Activated CD8-positive, alpha-beta T cell treated with anti-CD3 and anti-CD28 coated beads, Interleukin-2, amount 10 ng/mL, durations not matched to agents 7 days and 5 days (primary cell): ENCODE measurements at places on chromosomes 2 and 18.

DNA sequence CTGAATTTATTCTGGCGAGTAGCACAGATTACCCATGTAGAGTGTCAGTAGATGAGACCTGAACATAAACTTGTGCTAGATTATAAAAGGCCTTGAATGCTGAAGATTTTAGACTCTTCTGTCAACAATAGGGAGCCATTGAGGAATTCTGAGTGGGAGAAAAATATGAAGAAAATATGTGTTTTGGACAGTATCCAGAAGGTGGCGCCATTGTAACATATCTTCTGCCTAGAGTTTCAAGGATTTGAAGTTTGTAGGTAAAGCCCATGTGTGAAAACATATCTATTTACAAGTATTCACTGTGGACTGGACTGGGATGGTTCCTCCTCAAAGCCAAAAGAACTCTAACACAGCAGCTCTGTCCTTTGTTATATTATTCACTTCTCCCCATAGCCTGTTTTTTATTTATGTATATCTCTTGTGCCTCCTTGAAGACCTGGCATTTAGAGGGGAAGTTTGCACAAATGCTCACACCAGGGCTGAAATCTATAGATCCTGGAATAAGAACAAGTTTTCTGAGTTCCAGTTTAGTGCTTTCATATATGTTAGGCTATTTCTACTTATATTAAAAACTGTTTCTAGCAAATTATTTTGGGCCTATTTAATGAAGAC lies 124.9 kb downstream of the RDH14 start:
- DNase-seq = peak; percentile 37

- no peak for DNase-seq
These were observed 100.3 kb downstream of the FEZ2 start for GRCh38 chr2:36497570-36498163.

GRCh38 chr2:43874776-43875451 lies 36.1 kb downstream of the ABCG8 start:
- DNase-seq = no peak

DNA sequence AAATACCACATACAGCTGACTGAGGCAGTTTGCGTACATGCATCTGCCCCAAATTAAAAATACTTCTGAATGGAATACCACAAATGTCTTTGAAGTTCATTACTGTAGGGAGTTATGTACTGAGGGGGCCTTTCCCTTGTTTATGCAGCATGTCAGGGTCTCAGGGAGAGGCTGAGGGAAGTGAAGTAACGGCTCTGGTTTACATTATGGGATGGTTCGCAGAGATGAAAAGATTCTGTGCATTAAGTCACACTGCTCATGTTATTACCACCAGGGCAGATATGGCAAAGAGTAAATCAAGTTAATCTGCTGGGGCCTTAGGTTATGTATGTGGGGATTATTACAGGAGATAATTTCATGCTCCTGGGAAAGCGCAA lies 385.9 kb upstream of the RND3 start:
- no peak for DNase-seq

GRCh38 chr2:227153307-227153706 lies 10.7 kb downstream of the COL4A4 start:
- no peak for DNase-seq

- DNase-seq = no peak
These were observed 28.4 kb downstream of the DSG2 start for GRCh38 chr18:31526374-31526773.

DNA sequence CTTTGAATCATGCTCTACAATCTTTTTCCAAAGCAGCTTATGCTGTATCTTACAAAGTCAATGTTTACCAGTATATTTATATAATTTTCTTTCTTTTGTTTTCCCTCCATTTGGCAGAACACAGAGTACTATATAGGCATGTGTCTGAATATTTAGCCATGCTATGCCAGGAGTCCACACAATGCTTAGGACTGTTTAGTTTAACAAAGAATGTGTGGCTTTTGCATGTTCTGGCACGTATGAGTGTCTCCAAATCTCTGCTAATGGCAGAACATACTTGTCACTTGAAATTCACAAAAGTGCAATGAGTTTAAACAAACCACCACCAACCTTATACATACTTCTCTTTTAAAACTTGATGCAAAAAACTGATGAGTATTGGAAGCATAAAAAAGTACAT lies 268.0 kb downstream of the NR4A2 start:
- DNase-seq = no peak

- DNase-seq = no peak
These were observed 55.2 kb upstream of the RALBP1 start for GRCh38 chr18:9419956-9420631.

DNA sequence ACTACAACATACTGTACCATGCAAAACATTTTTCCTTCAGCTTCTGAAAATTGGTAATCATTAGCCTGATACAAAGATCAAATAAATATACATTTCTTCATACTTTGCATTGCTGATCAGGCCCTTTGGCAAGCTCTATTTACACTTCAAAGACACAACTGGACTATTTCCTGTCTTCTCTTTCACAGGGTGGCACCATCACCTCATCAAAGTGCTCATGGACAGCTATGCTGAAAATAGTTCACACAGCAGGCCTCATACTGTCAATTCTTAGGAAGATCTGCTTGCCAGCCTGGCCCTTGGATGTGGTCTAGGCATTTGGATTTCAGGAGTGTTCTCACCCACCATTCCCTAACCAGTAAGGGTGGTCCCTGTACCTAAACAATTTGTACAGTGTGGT lies 33.9 kb downstream of the FBXO15 start:
- no peak for DNase-seq

- no peak for DNase-seq
These were observed 52.1 kb upstream of the LAPTM4A start for GRCh38 chr2:20103530-20103929.

DNA sequence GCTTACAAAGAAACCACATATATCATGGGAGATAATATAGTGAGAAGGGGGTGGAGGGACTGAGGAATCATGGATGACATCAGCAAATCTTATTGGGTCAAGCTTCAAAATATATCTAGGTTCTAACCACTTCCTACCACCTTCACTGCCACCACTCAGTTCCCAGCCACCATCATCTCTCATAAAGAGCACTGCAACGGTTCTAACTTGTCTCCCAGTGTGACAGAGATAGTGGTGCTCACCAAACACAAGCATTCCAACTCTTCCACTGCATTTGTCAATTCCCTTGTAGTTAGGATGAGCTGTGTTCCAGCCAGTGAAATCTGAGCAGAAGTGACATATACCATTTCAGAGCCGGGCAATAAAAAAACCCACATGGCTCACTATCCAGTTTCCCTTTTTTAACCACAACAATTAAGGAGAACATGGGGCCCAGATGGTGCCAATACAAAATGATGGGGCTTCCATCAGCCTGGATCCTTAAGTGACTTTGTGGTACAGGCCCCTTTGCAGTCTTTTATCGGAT lies 318.1 kb downstream of the NBAS start:
- DNase-seq = no peak

- DNase-seq = no peak
These were observed 160.0 kb downstream of the OSR1 start for GRCh38 chr2:19198381-19198780.

GRCh38 chr2:238739668-238740067 lies 108.2 kb upstream of the TWIST2 start:
- no peak for DNase-seq

DNA sequence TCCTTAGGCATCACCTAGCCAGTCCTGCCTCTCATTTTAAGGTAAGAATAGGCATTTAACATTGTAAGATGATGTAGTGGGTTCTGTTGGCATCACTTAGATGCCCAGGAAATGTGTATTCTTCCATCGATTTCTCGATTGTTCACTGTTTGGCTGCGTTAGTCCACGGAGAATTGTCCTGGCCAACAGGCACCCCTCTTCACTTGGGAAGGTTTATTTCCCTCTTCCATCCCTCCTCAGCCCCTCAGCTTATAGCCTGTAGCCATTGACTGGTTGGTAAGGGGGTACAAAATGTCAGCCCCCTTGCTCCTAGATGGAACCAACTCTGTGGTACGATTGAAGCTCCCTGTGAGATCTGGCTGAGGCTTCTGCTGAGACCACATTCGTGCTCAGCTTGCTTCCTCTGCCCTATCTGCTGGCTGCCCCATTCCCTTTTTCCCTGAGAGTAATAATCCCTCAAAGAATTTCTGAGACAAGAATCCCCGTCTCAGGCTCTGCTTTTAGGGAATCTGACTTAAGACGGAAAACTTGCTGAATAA lies 43.4 kb downstream of the PLEKHA3 start:
- no peak for DNase-seq

GRCh38 chr18:39435209-39435608 lies 1869.6 kb upstream of the CELF4 start:
- DNase-seq = no peak

GRCh38 chr2:198097630-198098029 lies 293.2 kb downstream of the PLCL1 start:
- no peak for DNase-seq
